ENCODE measurements at places on chromosomes 12 and 14. TPM values are rescaled to one million over a fixed set of nuclear protein-coding genes. Genes with fewer than 3 reads are reported as not detected.

DNA sequence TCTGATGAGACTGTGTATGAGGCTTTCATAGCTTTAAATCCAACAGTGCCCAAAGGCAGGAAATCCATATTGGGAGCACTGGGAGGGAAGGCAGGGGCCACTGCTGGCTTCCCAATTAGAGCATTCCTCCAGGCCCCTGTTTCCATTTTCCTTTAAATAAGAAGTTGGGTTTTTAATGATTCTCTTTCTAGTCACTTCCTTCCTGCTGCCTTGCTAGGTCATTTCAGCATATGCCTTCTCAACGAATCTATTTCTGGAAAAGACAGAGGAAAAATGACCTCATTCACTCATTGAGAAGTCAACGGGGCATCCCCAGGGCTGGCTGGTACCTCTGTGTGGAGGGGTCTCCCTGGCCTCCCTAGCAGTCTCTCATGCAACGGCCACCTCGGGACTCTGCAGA lies 43.5 kb downstream of the IGF1 start:
- H3K4me3 ChIP-seq, result no peak overlapping the region
- no peaks in the 10 kb centered on the region for H3K36me3 ChIP-seq
- H3K4me1 ChIP-seq, result peaks cover 16% of the 10 kb centered on the region
- no peak overlapping the region for H3K27ac ChIP-seq

DNA sequence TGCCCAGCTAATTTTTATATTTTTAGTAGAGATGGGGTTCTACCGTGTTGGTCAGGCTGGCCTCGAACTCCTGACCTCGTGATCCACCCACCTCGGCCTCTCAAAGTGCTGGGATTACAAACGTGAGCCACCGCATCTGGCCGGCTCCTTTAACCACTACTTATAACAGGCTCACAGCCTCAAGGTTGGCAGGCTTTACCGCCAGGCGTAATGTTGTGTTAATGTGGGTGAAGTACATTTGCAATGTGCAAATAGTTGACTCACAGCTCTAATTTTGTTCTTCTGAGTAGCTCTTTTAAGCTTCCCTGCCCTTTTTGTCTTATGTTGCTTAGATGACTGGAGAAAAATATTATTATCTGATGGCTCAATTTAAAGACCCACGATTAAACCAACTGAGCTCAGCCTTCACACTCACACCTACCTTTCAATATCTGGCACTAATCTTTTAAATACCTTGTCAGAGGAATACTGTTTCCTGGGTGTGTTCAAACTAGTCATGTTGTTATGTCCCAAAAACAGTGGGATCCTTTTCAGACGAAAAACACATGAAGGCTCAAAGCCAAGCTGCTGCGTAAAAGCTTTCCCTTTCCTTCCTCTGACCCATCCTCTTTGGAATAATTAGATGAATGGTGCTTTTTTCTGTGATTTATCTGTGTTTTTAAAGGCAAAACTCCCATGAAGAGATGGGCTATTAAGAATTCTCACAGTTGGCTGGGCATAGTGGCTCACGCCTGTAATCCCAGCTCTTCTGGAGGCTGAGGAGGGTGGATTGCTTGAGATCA lies 57.2 kb upstream of the USP44 start:
- no peaks in the 10 kb centered on the region for H3K36me3 ChIP-seq
- H3K27me3 ChIP-seq, result no peaks in the 10 kb centered on the region

GRCh38 chr14:21066882-21067502 lies 3.1 kb upstream of the ARHGEF40 start:
- DNase-seq, result no peak
- peaks cover 18% of the 10 kb centered on the region for H3K4me1 ChIP-seq
- no peak overlapping the region for H3K27ac ChIP-seq
- H3K36me3 ChIP-seq, result no peaks in the 10 kb centered on the region

DNA sequence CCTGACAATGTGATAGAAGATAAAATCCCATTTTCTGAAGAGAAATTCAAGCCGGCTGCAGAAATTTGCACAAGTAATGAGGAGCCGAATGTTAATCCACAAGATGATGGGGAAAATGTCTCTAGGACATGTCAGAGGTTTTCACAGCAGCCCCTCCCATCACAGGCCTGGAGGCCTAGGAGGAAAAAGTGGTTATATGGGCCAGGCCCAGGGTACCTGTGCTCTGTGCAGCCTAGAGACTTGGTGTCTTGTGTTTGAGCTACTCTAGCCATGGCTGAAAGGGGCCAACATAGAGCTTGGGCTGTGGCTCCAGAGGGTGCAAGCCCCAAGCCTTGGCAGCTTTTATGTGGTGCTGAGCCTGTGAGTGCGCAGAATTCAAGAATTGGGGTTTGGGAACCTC lies 7.4 kb downstream of the LACRT start:
- H3K4me1 ChIP-seq, result no peaks in the 10 kb centered on the region
- no peak for DNase-seq
- H3K4me3 ChIP-seq, result no peak overlapping the region
- no peak overlapping the region for H3K27ac ChIP-seq

- no peak overlapping the region for H3K27ac ChIP-seq
- no peaks in the 10 kb centered on the region for H3K27me3 ChIP-seq
- H3K4me3 ChIP-seq, result no peak overlapping the region
- no peaks in the 10 kb centered on the region for H3K36me3 ChIP-seq
Measured at GRCh38 chr14:35343702-35344101, 51.5 kb downstream of the PSMA6 start.

DNA sequence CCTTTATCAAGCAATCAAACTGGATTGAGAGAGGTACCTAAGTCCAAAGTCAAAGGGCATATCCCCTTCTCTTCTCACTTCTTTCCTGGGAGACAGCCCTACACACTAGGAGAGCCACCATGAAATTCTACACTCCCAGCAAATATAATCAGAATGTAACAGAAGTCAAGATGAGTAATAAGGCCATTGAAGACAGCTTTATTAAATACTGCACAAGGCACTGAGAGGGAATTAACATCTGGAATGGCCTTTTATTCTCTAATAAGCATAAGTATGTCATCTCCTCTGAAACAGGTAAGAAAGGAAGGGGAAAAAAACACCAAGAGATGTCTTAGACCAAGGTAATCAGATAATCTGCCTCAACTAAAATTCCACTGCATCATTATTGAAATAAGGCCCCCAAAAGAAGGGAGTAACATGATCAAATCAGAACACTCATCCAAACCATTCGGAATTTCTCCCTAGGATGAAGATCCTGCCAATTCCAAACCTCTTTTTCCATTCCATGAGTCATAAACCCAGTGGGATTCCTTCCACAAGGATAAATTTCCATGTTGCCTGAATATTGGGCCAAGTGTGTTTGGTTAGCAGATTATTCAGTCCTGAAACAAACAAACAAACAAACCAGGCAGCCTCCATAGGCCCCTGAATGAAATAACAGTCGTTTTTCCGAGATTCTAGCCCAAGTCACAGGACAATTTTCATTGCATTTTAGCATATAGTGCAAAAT lies 19.9 kb downstream of the SLC35F4 start:
- no peaks in the 10 kb centered on the region for H3K4me1 ChIP-seq
- no peaks in the 10 kb centered on the region for H3K36me3 ChIP-seq
- no peak overlapping the region for H3K4me3 ChIP-seq
- no peak for DNase-seq
- H3K27ac ChIP-seq, result peak overlapping the region; percentile 32

The LTB4R gene
- 4.2 TPM for total RNA-seq

Measured in thyroid gland (tissue), 4 donors.